Cardiac fibroblast (primary cell): ENCODE measurements at places on chromosomes 12 and 14.

DNA sequence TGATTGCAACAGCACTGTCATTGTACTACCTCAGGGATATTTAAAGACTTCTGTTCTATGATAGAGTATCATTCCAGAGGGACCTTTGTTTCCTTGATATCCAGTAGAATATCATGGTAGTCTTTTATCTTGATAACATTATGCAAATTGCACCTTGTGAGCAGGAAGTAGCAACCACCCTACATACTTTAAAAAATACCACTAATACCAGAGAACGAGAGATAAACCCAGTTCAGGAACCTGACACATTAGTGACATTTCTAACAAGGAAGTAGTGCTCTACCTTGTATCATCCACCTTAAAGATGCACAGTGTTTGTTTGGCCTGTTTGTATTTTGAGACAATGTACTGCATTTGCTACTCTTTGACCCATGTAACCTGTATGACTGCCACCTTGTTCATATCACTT lies 8.8 kb upstream of the MAP4K5 start:
- DNase-seq = no peak

DNA sequence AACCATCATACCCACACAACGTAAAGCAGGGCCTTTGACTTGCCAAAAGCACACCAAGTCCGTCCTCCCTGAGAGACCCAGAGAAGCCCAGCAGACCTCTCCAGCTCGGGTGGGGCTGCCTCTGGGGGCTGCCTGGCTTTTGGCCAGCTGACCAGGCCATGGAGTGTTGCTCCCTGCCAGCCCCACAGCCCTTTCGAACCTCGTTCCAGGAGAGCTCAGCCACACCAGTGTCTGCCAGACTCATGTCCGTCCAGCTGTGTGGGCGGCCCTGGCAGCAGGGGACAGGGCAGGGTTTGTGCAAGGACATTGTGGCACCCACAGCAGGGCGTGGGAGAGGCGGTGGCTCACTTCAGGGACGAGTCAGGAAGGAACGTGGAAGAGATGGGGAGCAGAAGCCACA lies 22.6 kb upstream of the IRF2BPL start:
- DNase-seq = no peak

DNA sequence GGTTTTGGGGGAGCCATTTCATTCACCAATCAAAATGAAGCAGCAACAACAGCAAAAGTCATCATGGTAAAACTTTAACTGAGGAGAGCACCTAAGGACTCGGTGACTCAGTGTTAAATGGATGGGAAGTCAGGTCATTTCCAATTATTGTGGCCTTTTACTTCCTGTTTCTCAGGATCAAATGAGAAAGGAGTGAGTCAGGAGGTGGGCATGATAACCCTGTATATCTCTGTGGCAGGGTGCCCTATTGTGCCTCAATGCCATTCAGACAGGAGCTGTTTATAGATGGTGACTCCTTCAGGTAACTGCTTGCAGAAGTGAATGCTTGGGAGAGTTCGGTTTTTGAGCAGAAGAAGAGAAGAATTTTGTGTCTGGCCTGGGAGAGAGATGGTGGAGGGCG lies 135.5 kb upstream of the CPM start:
- DNase-seq = peak; percentile 64

- DNase-seq = no peak
Measured at GRCh38 chr12:106044773-106045172, 94.0 kb downstream of the NUAK1 start.

DNA sequence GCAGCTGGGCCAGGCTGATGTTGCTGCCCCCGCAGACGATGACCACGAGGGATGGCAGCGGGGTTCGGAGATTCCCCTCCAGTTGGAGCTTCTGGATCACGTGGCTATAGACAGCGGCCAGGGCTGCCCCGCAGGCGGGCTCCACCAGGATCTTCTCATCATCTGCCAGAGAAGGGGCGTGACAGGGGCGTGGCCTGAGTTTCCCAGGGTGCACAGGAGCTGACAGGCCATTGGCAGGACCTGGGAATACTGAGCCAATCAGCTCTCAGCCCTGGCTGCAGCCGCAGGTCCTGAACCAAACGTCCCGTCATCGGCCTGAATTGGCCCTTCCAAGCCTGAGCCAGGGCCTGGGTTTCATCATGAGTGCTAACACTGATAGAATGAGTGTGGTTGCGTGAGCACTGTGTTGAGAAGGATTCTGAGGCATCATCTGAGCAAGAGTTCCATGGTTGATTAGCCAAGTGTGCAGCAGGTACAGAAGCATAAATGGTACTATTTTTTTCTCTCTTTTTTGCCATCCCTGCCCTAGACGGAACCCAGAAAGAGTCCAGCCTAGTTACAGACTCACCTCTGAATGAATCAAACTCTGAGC lies 10.6 kb downstream of the SDS start:
- DNase-seq = peak; percentile 49

- DNase-seq = no peak
Measured at GRCh38 chr14:85978582-85979250, 448.8 kb downstream of the FLRT2 start.

- DNase-seq = peak; percentile 87
Measured at GRCh38 chr12:56723889-56724700, 1.0 kb downstream of the NACA start.

- DNase-seq = no peak
Measured at GRCh38 chr12:44863867-44864266, 12.2 kb downstream of the NELL2 start.

GRCh38 chr14:97458661-97459579 lies 661.7 kb downstream of the VRK1 start:
- DNase-seq = no peak

GRCh38 chr12:53677016-53677799 lies 1.3 kb upstream of the ATP5MC2 start:
- peak; percentile 25 for DNase-seq

DNA sequence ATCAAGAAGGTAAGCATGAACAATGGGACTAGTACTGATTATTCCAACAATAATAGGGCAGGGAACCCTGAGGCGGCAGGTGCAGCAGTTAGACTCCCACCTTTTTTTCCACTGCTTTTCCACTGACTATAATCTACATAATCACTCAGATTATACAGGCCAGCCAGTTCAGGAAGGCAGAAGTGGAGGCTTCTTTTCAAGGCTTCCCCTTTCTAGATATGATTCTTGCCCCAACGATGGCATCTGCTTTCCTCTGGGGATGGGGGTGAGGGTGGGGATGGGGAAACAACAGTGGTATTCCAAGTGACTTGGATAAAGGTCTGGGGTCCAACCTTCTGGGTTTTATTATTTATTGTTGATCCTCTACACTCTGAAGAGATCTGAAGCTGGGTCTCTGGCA lies 331 bp downstream of the NCKAP1L start:
- no peak for DNase-seq

GRCh38 chr14:24231263-24232120 lies 675 bp downstream of the NEDD8 start:
- no peak for DNase-seq

GRCh38 chr14:103260629-103261124 lies 73.4 kb upstream of the EIF5 start:
- peak; percentile 63 for DNase-seq

- DNase-seq = no peak
Measured at GRCh38 chr14:78721756-78722480, 551.7 kb downstream of the NRXN3 start.

- DNase-seq = no peak
Measured at GRCh38 chr12:53803194-53803593, 51.4 kb upstream of the CISTR start.

DNA sequence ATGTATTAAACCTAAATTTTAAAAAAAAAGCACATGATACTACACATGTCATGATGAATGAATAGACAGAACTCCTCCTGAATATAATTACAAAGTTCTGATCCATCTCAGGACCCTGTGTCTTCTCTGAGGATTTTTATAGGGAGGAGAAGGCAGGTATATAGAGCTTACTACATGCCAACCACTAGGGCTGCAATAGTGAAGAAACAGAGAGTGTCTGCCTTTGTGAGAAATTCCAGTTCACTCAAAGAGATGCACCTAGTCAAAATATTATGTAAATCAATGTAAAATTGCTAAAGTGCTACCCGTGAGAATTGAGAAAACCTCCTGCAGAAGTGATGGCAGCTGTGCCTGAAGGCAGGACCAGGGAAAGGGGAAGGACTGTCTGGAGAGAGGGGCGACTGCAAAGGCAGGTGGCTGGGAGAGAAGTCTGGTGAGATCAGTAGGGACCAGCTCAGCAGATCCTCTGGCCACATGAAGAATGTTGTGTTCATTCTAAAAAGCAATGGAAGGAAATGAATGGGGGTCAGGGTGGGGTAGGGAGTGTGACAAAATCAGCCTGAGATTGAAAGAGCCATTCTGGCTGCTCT lies 15.1 kb downstream of the ABHD4 start:
- DNase-seq = no peak

DNA sequence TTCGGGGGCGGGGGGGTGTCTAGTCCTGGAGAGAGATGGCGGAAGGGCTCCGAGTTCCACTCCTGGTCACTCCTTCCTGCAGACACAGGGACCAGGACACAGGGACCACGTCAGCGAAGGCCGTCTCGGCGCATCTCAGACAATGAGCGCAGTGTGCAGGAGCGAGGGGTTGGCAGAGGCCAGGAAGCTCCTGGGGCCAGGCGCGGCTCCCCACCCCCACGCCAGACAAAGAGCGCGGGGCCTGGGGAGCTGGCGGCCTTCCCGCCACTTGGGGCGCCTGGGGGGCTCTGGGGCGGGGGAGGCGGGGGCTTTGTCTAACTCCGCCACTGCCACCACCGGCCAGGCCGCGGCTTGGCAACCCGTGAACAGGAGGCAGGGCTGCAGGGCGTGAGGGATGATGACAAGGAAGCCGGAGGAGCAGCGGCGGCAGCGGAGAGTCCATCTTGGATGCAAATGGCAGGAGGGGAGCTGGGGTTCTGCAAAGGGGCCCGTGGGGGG lies 2.2 kb downstream of the CDK2AP1 start:
- DNase-seq = peak; percentile 75

- DNase-seq = no peak
Measured at GRCh38 chr12:67318786-67319185, 49.6 kb downstream of the CAND1 start.

- DNase-seq = peak; percentile 80
Measured at GRCh38 chr12:56158926-56159461, 835 bp downstream of the MYL6 start.

DNA sequence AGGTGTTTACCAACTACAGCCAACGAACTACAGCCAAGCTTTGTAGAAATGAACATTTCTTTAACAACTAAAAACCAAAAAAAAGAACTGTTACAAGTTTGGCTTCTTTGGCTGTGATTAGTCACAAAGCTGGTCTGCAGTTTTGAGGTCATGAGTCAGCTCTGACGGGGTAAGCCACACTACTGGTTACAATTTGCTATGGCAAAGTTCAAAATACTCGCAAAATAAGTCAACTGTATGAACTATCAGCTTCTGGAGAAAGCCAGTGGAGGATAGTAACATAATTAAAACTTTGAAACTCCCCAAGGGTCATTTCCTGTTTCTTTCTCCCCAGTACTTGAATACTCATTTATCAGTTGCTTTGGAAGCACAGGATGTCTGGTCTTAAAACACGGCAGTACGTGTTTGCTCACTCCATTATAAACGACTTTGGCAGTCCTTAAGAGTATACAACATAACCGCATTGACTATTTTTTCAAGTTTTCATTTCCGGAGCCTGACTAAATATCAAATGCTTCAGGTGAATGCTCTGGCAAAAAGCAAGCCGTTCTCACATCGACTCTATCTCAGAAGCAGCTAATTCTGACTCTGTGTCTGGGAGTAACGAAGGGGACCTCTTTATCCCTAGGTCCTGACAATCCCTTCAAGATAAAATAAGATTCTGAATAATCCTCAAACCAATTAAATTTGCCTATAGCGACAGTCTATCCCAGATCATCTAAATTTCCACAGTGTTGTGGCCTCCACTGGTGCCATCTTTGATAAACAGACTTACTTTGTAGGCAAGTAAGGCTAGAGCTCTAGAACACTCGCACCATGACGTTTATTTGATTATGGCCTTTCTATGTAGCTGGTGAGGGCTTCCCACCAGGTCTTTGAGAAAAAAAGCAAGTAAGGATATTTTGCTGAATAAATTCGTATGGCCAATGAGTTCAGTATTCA lies 10.6 kb downstream of the PHLDA1 start:
- DNase-seq = peak; percentile 97

DNA sequence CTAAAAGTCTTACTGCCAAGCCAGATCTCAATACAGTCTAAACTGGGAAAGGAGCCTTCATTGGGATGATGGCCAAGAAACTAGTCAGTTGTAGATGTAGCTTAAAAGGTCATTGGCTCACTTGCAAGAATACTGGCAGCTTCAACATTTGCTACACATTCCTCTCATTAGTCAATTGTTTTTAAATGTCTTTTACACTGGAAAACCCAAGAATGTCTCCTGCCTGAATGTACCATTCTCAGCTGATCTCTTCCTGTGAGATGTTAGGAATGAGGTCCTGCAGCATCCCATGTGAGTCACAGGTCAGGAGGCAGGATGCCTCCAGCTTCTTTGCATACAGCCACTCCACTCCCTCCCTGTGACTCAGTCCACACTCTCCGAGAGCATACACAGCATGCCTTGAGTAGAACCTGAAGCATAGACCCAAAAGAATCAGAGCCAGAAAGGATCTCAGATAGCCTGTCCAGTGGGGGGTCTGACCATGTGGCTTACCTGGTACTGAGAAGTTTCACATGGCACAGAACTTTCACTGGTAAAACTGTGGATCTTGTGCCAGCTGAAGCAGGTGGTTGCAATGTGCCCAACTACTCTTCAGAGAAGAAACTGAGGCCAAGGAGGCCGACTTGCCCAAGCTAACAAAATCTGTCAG lies 56.0 kb upstream of the HECTD1 start:
- peak; percentile 99 for DNase-seq

DNA sequence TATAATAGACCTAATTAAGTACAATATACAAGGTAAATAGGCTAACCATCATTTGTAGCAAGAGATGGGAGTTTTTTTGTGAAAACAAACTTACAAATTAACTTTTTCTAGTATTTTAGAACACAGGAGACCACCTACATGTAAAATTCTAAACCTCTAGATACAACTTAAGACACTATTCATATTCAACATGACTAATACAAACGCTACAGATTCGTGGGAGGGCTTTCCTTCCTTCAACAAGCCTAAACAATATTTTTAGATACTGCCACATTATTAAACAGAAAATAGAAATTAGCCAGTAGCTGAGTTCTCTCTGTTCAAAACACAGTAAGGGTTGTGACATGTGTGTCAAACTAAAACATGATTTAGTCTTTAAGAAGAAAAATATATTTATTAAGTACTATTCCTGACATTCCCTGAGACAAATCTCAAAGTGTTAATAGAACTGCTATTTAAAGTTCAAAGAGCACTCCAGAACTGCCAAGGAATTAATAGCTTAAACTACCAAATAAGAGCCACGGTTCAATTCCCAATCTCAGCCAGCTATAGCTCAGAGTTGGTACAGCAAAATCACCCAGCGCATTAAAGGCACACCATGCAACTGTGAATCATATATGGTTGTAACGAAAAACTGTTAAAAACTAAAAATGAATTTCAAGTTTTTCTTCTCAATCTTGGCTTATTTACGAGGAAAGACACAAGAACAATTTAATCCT lies 10.7 kb downstream of the MED13L start:
- DNase-seq = peak; percentile 31
